ENCODE measurements at places on chromosomes 4 and X.

DNA sequence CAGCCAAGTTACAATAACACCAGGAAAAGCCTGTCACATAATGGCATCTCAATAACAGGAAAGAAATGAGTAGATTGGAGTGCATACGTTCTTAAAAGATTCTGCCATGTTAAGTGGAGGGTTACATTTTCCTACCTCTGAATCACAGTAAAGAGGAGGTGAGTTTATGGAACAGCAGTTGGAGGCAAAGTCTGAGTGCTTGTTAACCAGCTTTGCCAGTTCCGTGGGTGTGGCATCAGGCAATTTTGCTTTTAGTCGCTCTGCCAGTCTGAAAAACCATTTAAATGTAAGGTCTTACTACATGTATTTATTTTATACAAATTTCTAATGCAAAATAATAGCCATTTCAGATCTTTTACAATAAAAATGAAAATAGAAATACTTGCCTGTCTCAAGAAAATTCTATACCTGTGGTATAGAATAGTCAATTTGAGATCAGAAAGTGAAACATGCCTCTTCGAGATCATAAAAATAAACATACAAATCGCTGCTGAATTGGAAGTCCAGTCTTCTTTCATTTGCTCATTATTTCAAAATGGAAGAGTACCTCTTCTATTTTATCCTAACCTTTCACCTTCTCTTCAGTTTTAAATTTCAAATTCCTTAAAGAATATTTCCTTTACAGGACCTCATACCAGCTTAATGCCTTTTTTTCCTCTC lies 31.4 kb downstream of the GC start:
- DNase-seq = no peak

DNA sequence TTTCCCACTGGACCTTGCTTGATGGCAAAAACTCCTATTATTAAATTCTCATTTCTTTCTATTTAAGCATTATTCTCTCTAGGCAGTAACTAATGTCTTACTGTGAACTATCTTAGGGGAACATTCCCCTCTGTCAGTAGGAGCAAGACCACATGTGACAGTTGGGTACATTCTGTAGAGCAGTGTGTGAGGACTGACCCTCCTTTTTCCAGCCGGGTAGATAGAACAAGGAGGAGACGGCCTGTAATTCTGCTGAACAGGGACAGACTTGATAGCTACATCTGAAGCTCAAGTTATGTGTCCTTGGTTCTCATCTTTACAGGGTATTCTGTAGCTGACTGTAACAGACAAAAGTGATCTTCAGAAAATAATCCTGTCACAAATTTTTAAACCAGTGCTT lies 43.3 kb downstream of the FNIP2 start:
- DNase-seq = no peak

GRCh38 chrX:119784747-119785446 lies 6.5 kb downstream of the RPL39 start:
- DNase-seq = peak; percentile 48

DNA sequence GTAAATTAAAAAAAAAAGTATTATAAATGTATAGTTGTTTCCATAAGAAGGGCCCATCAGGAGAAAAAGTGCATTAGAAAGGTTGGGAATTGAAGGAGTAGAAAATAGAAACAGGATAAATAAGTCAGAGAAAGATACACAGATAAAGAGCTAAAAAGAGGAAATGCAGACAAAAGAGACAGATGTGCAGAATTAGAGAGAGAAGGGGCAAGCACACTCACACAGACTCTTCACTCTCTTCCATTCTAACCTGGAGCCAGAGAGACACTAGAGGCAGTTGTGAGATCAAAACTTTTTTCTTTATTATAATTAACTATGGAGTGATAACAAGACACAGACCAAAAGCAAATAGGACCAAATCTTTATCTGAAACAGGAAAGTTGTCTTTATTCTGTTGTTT lies 134.1 kb downstream of the CEP135 start:
- no peak for DNase-seq

GRCh38 chr4:160505724-160506123 lies 1402.8 kb downstream of the RAPGEF2 start:
- DNase-seq = no peak

All from H9 (cell line).